ENCODE measurements at places on chromosomes 3 and 15.

DNA sequence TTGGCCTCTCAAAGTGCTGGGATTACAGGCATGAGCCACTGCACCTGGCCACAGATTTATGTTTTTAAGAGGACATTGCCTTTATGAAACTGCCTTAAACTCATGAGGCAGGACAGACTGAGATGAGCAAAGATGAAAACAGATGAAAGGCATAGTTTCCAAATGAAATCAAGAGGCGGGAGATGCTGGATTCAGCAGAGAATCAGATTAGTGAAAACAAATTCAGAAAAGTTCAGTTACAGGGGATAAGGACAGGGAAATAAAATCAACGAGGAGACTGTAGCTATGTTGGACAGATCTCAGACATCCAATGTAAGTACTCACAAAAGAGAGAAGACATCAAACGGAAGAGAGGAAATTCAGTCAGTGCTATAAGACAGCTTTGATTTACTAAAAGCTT lies 68.1 kb downstream of the ADAMTSL3 start:
- DNase-seq, result no peak

DNA sequence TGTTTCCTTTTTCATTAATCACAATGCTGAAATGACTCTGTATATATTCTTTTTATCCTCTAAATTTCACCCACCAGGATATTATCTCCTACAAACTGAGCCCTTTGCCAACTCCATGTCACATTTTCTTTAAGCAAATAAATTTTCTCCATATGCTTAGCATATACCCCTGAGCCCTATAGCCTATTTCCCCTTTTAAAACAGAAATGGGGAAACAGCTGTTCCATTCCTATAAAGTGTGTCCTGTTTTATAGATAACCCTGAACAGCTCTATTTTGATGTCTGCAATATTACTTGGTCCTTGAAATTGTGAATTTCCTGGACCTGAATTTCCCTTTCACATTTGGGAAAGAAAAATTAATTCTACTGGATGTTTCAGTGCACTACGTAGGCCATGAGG lies 15.6 kb upstream of the FILIP1L start:
- DNase-seq, result no peak

DNA sequence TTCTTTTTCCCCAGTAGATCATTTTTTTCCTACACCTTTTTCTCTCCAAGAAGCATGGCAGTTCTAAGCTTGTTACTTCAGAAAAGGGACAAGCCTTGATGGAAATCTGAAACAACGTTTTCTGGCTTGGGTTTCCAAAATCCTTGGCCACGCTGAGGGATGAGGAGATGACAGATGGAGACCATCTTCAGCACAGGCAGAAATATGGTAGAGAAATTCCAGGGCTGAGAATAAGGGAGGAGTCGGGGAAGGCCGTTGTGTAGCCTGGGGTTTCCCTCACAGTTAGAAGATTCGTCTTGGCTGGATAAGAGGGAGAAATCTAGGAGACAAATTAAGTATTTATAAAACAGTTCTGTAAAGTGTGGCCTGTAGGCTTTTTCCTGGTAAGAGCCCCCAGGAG lies 33.9 kb upstream of the STT3B start:
- no peak for DNase-seq

GRCh38 chr15:87910301-87910700 lies 346.2 kb downstream of the NTRK3 start:
- DNase-seq, result no peak

DNA sequence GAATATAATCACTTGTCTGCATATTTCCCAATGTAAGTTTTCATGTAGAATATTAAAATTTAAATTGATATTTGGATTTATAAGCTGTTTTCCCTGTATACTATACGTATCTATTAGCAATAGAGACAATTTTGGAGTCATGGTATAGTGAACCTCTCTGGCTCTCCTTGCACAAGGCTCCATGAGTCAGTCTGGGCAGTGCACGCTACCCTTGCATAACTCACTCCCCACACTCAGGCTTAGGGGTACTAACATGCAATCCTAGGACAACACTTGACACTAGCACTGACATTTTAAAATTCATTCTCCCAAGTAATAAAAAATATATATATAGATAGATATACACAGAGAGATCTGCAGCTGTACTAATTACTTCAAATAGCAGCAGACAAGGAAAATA lies 39.2 kb downstream of the SLC24A1 start:
- DNase-seq, result no peak

Data from stimulated activated CD8-positive, alpha-beta memory T cell treated with anti-CD3 and anti-CD28 coated beads, Interleukin-15, amount 100 ng/mL, for 48 hours (primary cell).